ENCODE measurements at places on chromosomes 3 and 15. TPM values are rescaled to one million over a fixed set of nuclear protein-coding genes. Genes with fewer than 3 reads are reported as not detected.

- no peak for DNase-seq
Measured at GRCh38 chr15:51861557-51862359, 32.3 kb downstream of the TMOD3 start.

DNA sequence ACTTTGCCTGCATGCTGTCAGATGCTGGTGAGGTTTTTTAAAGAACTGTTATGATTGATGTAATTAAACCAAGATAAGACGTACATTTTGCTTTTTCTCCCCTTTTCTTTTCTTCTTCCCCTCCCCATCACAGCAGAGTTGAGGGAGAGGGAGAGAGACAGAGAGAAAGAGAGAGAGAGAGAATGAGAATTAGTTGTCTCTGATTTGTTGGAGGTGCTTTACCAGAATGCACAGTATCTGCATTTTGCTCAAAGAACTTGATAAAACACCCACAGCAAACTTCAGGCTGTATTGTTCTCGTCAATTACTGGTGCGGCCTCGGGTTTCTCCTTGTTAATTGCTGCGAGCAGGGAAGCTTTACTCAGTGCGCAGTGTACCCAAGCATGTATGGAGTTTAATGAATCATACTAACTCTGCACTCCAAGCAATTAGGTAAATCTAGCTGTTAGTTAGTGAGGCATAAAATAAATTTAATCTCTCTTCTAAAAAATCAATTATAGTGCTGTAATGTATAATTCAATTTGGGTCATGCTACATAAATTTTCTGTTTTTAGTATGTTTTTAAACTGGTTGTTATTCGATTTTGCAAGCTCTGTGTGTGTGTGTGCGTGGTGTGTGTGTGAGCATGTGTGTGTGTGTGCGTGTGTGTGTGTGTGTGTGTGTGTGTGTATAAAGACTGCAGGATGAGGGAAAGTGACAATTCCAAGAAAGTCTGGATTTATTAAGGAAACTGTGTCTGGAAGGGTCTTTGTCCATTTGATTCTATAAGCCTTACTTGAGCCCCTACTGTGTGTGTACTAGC is 273.4 kb downstream of the TLE3 start:
- DNase-seq, result no peak

DNA sequence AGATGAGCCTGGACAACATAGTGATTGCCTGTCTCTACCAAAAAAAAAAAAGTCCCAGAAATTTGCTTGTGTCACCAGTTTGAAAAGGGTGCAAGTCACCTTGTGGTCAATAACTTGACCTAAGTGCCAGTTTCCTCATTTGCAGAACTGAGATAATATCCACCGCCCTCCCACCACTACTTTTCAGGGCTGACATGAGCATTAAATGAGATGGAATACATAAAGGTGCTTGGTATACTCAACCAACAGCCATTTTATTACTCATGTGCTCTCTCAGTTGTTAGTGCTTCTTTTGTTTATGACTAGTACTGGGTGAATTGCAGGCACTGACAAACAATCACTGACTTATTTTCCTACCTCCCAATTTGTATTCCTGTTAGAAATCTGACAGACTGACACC is 340.5 kb upstream of the SATB1 start:
- DNase-seq, result no peak

The AADAC gene
- total RNA-seq, result 1.2 TPM

The PSTPIP1 gene
- 14.6 TPM for total RNA-seq

The PIERCE2 gene
- not detected for total RNA-seq

DNA sequence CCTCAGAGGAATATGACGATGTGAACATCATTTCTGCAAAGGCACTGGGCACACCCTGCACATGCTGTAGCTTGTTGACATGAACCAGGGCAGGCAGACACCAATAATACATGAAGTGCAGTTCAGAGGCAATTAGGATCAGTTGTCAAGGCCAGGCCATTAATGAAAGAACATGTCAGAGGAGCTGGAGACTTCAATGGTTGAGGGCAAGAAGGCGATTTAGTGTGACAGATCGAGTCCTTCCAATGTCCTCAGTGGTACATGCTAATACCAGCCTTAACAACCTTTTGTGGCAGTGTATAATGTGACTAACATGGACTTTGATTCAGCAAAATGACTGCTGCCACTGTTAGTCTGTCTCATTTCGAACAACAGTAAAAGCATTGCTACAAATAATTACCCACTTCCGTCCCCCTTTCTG is 205.2 kb upstream of the NANOGP8 start:
- DNase-seq, result no peak

- no peak for DNase-seq
Measured at GRCh38 chr3:188527389-188527788, 373.4 kb downstream of the LPP start.

DNA sequence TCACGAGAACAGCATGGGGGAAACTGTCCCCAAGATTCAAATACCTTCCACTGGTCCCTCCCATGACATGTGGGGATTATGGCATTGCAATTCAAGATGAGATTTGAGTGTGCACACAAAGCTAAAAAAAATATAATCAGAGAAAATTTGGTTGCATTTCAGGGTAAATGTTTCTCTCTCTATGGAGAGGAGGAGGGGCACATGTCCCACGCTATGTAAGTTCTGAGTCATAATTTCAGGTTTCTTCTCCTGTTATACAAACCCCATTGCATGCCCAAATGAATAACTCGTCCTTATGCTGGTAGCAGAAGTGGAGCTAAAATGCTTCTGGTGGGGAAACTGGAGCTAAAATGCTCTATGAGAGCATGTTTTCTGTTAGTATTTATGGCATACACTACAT is 209.7 kb upstream of the DCBLD2 start:
- DNase-seq, result no peak

- DNase-seq, result no peak
Measured at GRCh38 chr3:142778541-142778940, 54.7 kb downstream of the TRPC1 start.

DNA sequence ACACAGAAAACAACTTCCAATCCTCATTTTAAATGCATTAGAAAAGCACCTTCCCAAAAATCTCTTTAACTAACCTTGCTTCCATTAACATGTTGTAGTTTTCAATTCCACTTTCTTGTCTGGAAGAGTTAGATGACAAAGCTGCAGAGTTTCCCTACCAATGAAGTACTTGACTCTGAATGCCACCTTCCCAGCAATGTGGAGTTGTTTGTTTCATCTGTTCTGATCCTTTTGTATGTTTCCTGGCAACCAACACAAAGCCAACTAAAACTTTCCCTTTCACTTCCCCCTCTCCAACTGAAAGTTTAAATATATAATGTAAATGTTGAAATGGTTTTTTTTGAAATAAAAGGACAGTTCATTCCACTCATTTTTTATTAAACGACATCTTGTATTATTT is at the start of gene WDR49:
Gene WDR49 (minus strand): TSS at position 183 of the 400 bp plus-strand sequence. CDS start 517 bp downstream, outside the sequence.
- no peak for DNase-seq

The XCR1 gene
- not detected for total RNA-seq

The UACA gene
- 34.0 TPM for total RNA-seq

- DNase-seq, result no peak
Measured at GRCh38 chr3:194951931-194952582, 266.4 kb downstream of the FAM43A start.

The KCTD6 gene
- total RNA-seq, result 6.6 TPM

The PPARG gene
- total RNA-seq, result 23.5 TPM

The GNB5 gene
- total RNA-seq, result 8.8 TPM

DNA sequence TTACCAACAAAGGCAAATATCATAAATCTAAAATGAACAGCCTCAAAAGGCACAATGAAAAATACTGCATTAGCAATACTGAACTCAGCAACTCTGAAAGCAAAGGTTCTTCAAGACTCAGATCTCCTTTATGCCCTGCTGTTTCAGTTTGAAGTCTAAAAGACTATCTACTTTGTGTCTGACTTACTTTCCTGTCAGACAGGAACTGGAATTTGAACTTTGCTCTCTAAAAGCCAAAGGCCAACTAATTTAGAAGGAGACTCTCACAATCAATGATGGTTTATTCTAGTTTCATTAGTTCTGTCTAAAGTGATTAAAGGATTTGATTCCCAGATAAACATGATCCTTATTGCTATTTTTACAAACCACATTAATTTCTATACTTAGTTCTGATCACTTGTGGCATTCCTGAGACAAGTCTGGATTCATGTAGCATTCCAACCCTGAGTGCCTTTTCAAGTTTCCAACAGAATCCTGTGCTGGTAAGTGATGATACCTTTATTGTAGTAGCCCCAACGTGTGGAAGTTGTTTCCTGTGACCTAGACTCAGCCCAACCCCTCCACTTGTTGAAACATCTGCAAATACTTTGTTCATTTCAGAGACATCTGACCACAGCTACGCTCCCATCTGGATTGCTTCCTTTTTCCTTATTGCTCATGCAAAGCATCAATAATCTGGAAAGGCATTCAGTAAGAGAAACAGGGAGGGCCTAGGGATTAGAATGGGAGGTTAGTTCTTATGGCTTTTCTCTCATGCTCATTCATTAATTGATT is 14.9 kb upstream of the LEKR1 start:
- no peak for DNase-seq

DNA sequence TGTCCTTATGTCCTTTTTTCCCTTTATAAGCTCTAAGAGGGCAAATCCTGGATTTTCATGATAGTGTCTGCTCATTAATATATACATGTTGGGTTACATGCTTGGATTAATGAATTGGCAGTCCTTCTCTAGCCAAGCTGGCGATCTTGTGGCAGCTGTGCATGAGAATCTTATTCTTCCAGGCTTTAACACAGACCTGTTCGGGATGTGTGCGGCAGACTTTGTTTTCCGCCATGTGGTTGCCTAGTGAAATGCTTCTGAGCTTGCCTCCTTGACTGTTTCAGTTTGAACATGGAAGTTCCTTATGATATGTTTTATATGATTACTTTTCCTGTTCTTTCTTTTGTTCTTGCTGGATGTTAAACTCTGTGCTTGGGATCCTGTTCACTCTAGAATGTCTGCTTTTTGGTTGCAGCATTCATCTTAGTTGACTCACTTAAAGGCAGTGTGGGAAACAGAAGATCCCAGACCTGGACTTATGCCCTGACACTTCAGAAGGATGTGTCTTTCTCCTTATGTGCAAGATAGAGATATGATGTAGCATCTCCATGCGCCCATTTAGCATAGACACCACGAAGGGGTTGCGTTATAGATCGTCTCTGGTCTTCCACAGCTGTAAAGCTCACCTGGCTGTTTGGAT is 7.2 kb downstream of the CHCHD6 start:
- DNase-seq, result no peak

The SLC9C1 gene
- 0.32 TPM for total RNA-seq

GRCh38 chr3:136207489-136208115 is 11.5 kb upstream of the MSL2 start:
- DNase-seq, result no peak

The SLC24A5 gene
- total RNA-seq, result not detected

The DLL4 gene
- total RNA-seq, result 30.2 TPM

- no peak for DNase-seq
Measured at GRCh38 chr15:75454471-75455378, 3.2 kb upstream of the SIN3A start.

The SMCO1 gene
- not detected for total RNA-seq

The TGM4 gene
- not detected for total RNA-seq

DNA sequence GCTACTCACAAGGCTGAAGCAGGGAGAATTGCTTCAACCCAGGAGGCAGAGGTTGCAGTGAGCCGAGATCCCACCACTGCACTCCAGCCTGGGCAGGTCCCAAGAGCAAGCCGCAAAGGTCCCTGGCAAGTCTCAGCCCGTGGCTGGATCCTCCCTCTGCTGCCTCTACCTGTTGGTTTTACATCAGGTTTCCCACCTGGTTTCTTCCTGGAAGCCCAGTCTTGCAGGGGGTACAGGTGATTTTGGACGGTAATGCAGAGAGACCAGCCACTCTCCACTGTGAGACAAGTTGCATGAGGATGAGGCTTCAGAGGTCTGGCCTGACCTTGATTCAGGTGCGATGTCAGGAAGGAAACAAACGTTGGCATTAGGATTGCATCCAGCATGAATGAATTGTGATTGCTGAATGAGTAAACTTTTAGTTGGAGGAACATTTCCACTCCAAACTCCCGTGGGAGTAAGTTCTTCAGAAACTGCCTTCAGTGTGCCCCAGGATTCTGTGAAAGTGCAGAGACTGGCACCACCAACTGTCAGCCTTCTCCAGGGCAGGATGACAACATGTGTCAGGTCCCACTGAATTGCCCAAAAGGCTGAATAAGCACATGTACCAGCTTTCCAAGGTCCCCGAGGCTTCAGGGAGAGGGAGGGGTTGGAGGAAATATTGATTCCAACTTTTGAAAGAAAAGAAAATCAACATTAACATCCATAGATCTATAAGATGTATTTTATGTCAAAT is 189.4 kb downstream of the TJP1 start:
- DNase-seq, result no peak

- DNase-seq, result no peak
Measured at GRCh38 chr3:142850395-142851023, 38.4 kb downstream of the PCOLCE2 start.

DNA sequence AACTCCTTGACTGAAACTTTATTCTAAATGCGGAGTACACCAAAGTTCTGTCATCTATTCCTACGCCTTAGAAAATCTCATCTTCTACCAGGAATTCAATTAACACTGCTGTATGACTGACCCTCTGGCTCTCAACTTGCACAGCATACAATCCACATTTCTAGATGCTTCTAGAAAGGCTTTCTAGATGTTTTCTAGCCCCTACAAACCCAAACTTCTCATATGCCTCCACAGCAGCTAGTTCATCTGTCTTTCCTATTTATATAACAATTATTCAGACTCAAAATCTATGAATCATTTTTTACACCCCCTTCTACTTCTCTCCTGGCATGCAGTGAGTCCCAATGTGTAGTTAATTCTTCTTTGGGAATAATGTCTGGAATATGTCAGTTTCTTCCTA is 13.2 kb downstream of the INO80 start:
- no peak for DNase-seq

DNA sequence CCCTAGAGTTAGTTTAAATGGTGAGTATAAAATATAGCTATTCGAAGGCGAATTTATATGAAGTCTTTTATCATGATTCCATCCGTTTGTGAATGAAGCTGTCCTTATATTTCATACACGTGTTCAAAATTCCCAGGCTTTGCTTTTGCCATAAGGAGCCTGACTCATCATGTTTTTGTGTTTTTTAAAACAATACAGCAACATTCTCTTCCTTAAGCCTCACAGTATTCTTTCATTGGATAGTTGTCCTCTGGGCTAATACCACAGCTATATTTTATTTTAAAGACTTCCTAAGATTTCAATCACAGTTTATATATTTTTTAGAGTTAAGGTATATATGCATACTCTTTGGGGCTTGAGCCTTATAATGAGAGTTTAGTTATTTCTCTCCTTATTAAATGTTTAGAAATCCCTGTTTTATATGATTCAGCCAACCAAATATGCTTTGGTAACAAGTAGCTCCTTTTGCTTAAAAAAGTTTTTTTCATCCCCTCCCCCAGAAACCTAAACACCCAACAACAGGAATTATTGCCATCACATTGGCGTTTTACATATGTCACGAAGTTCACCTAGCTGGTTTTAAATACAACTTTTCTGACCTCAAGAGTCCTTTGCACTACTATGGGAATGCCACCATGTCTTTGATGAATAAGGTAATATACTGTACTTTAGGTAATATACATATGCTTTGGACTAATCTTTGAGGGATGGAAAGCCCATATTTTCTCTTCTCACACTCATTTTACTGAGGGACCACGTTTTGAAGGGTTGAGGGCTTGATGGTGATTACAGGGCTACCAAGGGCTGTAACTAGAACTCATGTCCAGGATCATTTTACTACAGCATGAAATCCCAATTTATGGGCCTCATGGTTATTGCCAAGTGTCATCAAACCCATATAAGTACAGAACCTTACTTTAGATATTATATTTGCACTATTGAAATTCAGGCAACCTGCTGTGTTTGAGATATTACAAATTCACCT is 28.5 kb downstream of the ST3GAL6 start:
- DNase-seq, result no peak

The SLC2A2 gene
- not detected for total RNA-seq

The SLC22A14 gene
- not detected for total RNA-seq

- DNase-seq, result no peak
Measured at GRCh38 chr15:80750575-80750974, 28.6 kb upstream of the CEMIP start.

- DNase-seq, result no peak
Measured at GRCh38 chr3:168865022-168865551, 769.4 kb upstream of the GOLIM4 start.

Data from ascending aorta (tissue), 2 donors.